ENCODE measurements at places on chromosomes 2 and 18.

- no peak for DNase-seq
Measured at GRCh38 chr18:31268985-31269406, 49.0 kb upstream of the DSG1 start.

GRCh38 chr2:240200230-240201051, 60.0 kb upstream of the OTOS start:
- no peak for DNase-seq

DNA sequence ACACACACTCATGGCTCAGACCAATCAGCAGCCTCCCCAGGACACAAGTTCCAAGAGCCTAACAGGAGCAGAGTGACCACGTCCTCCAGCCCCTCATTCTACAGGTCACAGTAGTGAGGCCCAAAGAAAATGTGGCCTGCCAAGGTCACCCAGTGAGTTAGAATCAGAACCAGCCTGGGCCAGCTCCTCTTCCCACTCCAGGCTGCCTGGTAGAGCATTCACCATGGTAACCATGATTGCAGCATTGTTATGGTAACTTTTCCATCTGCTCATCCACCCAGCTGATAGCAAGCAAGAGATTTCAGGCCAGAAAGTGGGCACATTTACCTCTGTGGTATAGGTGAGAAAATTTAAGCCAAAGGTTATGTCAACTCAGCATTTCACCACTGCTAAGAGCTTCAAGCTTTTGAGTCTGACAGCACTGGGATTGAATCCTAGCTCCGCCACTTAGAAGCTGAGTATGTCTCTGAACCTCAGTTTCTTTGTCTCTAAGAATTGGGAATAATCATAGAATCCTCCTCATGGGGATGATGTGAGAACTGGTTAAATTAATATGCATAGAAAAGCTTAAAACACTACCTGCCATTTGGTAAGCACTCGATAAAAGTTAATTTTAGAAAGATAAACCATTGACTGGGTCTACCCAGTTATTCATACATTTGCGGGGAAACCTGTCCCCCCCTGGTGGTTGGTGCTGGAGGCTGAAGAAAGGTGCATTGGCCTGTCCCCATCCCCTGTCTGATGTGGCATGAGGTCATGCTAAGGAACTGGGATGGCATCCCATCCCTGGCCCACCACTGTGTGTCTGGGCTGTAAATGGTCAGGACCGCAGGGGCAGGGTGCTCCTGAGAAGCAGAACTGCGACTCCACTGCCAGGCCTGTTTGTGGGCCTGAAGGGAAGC, 181.5 kb downstream of the KLHL29 start:
- peak; percentile 22 for DNase-seq

GRCh38 chr2:70403267-70404053, 101.6 kb upstream of the FAM136A start:
- DNase-seq: peak; percentile 26

GRCh38 chr2:9807056-9807455, 36.2 kb upstream of the TAF1B start:
- DNase-seq: no peak

DNA sequence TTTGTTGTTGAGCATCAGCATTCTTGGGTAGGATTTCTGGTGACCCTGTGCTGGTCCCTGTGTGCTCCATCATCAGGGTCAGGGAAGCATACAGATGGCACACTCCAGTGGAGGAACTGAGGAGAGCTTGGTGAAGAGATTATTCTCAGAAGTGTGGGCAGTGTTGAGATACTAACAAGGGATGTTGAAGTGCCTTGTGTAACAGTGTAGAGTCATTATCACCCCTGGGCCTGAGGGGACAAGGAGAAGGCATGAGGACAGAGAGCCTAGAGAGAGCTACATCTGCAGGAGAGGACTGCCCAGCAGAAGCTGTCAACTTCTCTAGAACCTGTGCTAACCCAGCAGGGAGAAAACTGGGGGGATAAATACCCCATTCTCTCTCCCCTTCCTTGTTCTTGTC, 189.0 kb downstream of the PLCL1 start:
- no peak for DNase-seq

DNA sequence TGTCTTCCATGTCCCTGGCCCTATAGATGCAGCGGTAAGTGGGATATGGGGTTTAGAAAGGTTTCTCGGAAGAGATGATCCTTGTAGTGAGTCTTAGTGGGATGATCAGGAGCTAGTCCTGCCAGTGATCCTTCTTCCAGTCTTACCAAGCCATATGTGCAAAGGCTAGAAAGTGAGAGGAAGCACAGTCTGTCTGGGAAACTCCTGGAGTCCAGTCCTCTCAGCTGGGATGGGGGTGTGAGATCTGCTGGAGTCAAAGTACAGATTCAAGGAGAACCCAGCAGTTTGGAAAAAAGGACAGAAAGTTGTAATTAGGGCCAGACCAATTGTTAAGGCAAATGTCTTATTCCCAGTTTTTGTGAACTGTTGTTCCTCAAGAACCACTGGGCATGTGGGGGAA, 83.3 kb downstream of the LIMS1 start:
- DNase-seq: peak; percentile 47

DNA sequence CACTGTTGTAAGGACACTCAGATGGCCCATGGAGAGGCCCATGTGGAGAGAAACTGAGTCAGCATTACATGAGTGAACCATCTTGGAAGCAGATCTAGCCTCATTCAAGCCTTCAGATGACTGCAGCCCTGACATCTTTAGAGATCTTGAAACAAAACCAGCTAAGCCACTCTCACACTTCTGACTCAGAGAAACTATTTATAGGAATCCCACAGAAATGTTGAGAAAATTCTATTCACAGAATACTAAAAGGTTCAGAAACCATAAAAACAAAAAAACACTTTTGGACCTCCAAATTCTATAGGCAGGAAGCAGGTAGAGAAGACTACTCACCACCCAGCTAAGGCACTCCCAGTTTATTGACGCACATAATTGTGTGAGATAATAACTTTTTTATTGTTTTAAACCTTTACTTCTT, 8.7 kb downstream of the TMEM169 start:
- DNase-seq: no peak

DNA sequence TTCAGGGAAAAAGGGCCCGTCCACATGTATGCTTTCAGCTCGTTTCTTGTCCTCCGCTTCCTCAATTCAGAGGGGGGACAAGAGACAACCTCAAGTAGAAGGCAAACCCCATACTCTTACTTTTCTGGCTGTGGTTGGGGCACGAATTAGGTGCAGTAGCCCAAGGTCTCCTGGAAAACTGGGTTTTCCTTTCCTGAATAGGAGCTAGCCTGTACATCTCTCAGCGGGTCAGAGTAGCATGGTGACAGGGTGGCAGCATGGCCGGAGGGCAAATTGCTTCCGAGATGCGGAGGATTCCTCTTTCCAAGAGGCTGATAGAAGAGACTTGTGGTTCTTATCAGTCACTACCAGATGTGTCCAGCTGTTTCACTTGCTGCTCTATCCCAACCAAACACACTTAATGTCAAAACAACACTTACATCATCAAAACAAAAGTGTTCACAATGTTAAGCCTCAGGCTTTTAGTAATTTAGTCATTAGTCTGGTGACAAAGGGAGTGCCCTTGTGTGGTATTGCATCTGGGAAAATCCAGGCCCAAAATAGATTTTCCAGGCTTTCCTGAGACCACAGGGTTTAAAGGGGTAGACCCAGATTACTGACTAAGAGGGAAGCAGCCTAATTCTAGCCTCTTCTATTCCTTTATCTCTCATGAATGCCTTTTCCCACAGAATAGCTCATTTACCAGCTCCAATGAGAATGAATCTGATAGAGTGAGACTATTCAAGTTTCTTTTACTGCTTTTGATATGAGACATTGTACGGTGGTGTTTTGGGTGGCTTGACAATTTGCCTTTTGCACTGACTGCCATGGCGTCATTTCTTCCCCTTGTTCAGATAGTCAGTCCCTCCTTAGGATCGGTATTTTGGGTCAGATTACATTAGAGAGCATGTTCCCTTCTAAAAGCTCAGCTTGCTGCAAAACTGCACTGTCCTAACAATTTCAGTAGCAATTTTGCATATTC, 162.0 kb downstream of the LTBP1 start:
- no peak for DNase-seq

- no peak for DNase-seq
Measured at GRCh38 chr2:121055088-121055487, 229.9 kb downstream of the TFCP2L1 start.

- no peak for DNase-seq
Measured at GRCh38 chr2:16194530-16194929, 254.2 kb downstream of the MYCN start.

DNA sequence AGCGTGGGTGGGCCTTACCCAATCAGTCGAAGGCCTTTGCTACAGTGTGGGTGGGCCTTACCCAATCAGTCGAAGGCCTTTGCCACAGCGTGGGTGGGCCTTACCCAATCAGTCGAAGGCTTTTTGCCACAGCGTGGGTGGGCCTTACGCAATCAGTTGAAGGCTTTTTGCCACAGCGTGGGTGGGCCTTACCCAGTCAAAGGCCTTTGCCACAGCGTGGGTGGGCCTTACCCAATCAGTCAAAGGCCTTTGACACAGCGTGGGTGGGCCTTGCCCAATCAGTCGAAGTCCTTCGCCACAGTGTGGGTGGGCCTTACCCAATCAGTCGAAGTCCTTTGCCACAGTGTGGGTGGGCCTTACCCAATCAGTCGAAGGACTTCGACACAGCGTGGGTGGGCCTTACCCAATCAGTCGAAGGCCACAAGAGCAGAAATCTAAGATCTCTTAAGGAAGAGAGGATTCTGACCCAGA, 16.3 kb upstream of the GAL3ST2 start:
- DNase-seq: no peak

GRCh38 chr2:136750065-136750464, 15.3 kb upstream of the THSD7B start:
- DNase-seq: no peak

DNA sequence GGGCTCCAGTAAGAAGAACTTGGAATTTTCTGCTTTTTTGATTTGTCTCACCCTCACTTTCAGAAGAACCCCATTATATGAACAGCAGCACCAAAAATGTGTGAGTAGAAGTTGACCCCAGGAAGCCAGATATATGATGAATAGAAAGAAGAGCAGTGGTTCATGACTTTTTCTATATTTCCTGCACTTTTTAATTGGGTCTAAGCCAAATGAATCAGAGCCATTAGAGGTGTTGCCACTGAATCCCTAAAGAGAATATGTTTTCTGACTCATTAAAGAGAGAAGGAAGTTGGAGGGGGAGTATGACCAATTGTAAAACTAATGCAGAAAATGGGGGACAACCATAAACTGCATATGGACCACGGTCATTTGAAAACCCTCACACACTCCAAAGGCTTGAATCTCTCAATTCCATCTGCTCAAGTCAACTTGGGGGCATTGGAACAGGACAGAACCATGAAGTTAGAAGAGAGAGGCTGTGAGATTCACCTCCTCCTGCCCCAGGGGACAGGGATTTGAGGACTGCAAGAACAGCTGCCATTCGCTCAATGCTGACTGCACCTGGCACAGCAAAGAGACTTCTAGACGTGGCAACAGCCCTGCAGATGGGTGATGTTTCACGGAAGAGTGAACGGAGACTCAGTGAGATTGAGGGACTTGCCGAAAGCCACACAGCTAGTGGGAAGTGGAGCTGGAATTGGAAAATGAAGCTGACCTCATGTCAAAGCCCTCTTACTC, 3.0 kb downstream of the DAPL1 start:
- DNase-seq: peak; percentile 97

DNA sequence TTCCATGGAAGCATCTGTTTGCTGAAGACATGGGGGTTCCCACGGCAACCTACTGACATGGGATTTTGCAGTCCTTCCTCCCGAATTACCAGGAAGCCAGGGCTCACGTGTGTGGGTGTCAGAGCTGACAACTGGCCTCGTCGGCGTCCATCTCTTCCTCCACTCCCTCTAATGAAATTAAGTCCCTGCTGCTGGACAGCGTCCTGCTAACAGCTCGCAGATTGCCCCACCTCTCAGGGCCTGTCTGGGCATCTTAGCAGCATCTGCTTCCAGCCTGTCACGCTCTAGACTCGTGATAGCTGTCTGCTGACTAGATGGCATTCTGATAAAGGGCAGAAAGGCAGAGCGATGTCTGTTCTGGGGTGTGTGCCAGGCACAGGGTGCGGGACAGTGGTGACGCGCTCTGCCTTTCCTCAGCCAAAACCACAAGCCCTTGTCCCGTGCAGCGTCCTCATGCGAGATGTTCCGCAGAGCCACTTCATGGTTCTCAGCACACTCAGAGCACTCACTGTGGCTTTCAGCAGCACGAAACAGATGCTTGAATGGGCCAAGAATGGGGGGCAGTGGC, 161.1 kb downstream of the ARL4C start:
- DNase-seq: peak; percentile 71

Measured in NCI-H2171 treated with DMSO at 0.1 percent for 48 hours (cell line).